ENCODE measurements at places on chromosomes 3 and 15.

- DNase-seq = no peak
These were observed 107.4 kb upstream of the ACP3 start for GRCh38 chr3:132209855-132210254.

GRCh38 chr15:77846986-77847385 lies 214.3 kb upstream of the LINGO1 start:
- DNase-seq = no peak

- DNase-seq = no peak
These were observed 62.8 kb downstream of the POLR2M start for GRCh38 chr15:57769266-57769665.

- no peak for DNase-seq
These were observed 210.9 kb upstream of the TOPAZ1 start for GRCh38 chr3:44030687-44031305.

DNA sequence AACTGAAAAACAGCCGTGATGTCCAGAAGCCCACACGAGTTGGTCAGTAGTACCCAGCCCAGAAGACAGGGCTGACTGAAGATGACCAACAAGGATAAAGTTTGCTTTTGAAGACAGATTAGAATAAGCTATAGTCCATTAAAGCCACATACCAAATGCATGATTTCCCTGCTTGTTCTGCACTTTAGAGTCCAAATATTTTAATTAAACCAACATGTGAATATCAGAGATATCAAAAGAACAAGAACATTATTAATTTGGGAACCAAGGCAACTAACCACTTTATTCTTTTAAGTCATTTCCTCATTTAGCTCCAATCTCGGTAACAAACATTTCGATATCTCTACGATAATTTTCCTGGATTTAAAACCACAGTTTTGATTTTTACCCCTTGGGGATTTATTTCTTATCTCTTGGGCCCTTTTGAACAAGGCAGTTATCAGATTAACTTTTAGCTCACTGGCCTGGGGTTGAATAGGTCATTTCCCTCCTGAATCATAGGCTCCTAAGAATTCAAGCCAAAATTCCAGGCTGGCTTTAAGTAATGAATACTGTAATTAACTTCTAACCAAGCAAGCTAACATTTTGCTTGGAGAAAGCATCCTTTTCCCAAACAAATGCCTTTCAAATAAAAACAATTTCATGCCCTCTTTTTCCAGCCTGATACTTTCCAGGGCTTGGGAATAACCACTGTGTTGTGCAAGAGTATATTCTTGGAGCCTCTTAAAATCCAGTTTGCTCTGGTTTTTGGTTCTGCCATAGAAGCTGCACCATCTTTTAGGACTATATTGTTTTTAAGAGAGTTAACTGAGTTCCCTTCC lies 102.9 kb upstream of the NR2E3 start:
- no peak for DNase-seq

- DNase-seq = no peak
These were observed 74.7 kb downstream of the DCUN1D1 start for GRCh38 chr3:182905623-182906022.

DNA sequence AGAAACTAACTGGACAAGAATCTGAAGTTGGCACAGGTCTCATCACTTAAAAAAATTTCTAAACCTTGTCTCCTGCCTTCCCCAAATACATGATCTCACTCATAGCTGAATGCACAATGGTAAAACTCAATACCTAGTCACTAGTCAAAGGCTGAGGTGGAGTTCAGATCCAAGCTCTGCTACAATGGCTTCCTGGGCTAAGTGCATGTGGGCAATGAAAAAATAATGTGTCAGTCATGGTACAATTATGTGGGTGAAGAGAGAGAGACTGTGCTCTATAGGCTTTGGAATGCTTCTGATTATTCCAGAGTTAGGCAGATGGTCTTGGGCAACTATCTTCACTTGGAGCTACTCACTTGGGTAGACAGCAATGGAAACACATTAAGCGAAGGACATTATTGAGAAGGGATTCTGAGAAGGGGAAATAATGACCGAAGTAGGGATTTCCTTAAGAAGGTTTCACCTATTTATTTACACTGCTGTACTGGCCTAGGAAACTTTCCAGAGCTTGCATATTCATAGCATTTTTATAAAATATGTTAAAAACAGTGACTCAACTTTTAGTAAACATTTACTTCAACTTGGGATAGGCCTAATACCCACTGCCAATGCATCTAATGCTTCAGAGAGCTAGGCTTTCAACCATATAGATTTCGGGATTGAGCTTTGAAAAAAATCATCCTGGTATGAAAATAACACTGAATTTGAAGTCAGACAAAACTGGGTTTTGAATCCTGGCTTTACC lies 58.7 kb upstream of the PLXND1 start:
- DNase-seq = no peak

GRCh38 chr3:129116482-129116946 lies 5.1 kb downstream of the RAB43 start:
- DNase-seq = no peak

DNA sequence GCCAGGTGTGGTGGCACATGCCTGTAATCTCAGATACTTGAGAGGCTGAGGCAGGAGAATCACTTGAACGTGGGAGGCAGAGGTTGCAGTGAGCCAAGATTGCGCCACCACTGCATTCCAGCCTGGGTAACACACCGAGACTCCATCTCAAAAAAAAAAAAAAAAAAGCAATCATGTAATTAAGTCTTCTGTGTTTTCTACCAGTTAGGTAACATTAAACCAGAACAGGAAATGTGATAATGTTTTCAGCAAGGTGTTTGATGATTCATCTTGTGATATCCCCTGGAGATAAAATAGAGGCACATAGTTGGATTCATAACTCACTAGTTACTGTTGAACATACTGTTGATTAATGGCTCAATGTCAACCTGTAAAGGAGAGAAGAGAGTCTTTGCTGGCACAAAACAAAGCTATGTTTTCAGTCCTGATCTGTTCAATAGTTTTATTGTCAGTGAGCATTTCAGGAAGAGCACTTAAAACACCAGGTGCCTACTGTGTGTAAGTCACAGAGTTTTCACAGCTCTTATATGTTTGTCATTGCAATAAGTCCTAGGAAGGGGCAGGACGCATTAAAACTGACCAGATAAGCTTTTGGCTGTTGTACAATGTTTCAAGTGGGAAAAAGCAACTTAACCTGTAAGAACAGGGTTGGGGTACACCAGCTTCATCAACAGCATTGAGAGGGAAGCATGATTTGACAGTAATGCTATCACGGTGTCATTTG lies 19.5 kb downstream of the DNAJB11 start:
- DNase-seq = peak; percentile 42

Data from activated CD4-positive, alpha-beta T cell treated with anti-CD3 and anti-CD28 coated beads, Interleukin-2, Interleukin-4, amounts not matched to agents 100 ng/mL and 50 ng/mL, durations not matched to agents 16 hours and 8 hours (primary cell).